ENCODE measurements at places on chromosomes 4 and X.

DNA sequence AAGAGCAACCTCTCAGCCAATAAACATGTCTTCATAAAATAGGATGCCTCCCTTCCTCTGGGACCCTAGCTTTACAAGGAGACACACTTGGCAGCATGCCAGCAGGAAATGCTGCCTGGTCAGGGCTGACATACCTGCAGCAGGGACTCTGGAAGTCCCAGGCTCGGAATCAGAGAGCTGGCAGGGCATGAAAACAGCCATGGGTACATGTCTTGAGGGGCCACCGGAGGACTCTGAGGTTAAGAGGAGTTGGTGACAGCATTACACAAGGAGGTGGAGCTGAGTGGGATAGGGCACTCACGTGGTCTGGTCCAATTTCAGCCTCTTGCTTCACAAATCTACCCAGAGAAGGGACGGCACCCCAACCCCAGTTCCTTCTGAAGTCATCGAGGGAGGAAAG lies 15.7 kb downstream of the MSX1 start:
- peak; percentile 80 for DNase-seq

- DNase-seq: no peak
These were observed 2.0 kb downstream of the TRAPPC2 start for GRCh38 chrX:13732246-13733067.

DNA sequence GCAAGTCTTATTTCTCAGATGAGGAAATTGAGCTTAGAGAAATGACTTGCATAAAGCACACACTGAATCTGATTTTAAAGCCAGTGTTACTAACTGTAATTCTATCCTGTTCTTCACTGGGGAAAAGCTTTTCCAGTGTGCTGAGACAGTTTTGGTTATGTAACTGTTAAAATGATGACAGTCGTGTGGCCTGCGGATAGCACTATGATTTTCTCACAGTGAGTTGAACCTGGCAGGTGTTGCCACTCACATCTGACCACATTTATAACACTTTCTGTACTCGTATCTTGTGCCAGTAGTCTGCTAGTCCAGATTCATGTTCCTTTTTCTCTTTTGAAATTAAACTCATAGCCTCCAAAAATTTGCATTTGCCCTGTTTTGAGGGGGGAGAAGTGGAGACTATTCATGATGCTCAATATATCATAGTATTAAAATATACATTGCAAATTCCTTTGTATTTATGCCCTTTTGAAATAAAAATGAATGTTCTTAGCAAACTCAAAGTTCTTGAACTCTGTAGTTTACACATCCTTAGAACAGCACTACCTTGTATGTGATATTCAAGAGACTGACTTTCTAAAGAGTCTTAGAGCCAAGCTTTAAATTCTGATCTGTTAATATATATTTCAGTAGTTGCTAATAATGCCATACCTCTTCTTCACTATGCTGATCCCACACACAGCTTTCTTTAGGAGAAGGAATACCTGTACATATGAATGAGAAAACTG lies 132.3 kb downstream of the PDLIM5 start:
- DNase-seq: no peak

GRCh38 chr4:124810827-124811226 lies 98.3 kb upstream of the ANKRD50 start:
- DNase-seq: no peak

GRCh38 chr4:104859601-104860237 lies 287.0 kb upstream of the TET2 start:
- DNase-seq: no peak

- DNase-seq: no peak
These were observed 59.0 kb downstream of the REELD1 start for GRCh38 chr4:146273204-146273901.

GRCh38 chr4:161320377-161320776 lies 843.4 kb downstream of the FSTL5 start:
- no peak for DNase-seq

- no peak for DNase-seq
These were observed 139.4 kb upstream of the BOD1L1 start for GRCh38 chr4:13766761-13767540.

DNA sequence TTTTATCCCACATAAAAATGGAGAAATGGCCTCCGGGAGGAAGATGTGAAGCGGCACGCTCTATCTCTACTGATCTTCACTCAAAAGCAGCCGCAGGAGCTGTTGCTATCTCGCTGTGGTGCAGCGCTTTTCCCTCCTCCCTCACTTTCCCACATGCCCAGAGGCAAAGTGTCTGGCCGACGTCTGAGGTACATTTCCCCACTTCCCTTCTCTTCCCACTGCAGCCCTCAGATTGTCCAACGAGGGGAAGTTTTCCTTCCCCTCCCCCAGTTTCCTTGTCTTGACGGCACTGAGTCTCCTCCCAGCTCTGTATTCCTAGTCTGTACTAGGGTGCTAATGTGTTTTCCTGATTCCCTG lies 660 bp upstream of the COL25A1 start:
- no peak for DNase-seq

GRCh38 chr4:189377569-189377968 lies 563.1 kb upstream of the FRG1 start:
- DNase-seq: no peak

- DNase-seq: no peak
These were observed 86.4 kb downstream of the BMP15 start for GRCh38 chrX:50996930-50997329.

DNA sequence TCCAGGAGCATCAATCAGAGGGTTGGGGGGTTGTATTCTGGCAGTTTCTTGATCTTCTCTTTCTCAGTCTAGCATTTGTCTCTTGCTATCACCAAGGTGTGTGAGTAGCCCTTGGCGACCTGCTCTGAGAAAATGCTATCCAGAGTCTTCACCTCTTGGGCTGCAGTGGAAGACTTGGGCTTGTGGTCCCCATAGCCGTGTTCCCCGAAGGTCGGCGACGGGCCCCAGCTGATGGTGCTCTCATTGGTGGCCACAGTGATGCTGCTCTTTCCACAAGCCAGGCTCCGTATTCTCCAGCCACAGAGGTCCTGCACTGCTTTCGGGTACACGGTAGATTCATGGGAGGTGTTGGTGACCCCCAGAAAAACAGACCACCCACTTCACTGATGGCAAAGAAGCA lies 25.9 kb upstream of the ETNPPL start:
- no peak for DNase-seq

GRCh38 chr4:53511014-53511413 lies 80.3 kb downstream of the LNX1 start:
- no peak for DNase-seq

GRCh38 chr4:48742412-48742811 lies 37.7 kb downstream of the FRYL start:
- DNase-seq: no peak

- DNase-seq: no peak
These were observed 42.0 kb upstream of the MTMR8 start for GRCh38 chrX:64437218-64437617.

All from lower leg skin (tissue), 4 donors.